Putamen (tissue), 1 donor: ENCODE measurements at places on chromosomes 7 and 10.

GRCh38 chr10:132077091-132077490, 11.3 kb downstream of the JAKMIP3 start:
- DNase-seq: no peak

DNA sequence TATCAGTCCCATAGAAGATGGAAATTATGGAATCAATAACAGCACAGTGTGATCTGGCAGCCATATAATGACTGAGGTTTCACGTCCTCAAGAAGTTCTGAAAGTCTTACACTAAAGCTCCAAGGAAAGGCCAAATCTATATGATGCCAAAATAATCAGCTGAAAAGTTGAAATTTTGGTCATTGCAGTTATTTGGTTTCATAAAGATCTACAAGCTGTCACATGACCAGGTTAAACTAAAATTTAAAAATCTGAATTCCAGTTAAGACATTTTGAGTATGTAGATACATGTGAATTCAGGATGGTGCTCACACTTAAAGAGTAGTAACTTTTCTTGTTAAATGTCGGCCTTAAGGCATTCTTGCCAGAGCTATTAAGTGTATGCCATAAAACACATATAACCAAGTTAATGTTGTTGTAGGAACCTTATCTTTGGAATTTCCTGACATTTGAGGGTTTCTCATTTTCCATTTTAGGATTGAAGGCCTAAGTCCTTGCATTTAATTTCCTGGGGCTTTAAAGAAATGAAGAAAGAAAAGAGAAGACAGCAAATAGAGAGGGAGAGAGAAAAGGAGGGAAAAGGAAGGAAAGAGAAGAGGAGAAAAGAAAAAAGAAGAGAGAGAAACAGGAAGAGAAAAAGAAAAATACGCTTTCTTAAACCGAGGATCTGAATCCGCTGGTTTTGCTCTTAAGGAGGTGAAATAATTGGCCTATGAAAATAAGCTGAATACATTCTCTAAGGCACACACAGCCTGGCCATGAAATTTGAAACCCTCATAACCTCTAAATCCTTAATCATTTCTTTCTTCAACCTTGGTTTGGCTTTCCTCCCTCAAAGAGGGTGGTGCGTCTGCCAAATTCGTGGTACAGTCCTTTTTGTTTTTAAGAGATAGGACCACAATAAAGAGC, 43.8 kb downstream of the DENND2A start:
- no peak for DNase-seq

- DNase-seq: no peak
Observed at GRCh38 chr10:131841131-131841660, 59.6 kb upstream of the PPP2R2D start.

GRCh38 chr7:44321796-44322195, 3.6 kb downstream of the CAMK2B start:
- no peak for DNase-seq

GRCh38 chr7:27116962-27117886, 13.3 kb downstream of the HOXA4 start:
- no peak for DNase-seq

GRCh38 chr10:6787091-6787490, 207.0 kb upstream of the PRKCQ start:
- no peak for DNase-seq

- DNase-seq: no peak
Observed at GRCh38 chr10:113214331-113214730, 264.3 kb downstream of the TCF7L2 start.

GRCh38 chr7:144854839-144855424, 19.1 kb upstream of the TPK1 start:
- DNase-seq: no peak

DNA sequence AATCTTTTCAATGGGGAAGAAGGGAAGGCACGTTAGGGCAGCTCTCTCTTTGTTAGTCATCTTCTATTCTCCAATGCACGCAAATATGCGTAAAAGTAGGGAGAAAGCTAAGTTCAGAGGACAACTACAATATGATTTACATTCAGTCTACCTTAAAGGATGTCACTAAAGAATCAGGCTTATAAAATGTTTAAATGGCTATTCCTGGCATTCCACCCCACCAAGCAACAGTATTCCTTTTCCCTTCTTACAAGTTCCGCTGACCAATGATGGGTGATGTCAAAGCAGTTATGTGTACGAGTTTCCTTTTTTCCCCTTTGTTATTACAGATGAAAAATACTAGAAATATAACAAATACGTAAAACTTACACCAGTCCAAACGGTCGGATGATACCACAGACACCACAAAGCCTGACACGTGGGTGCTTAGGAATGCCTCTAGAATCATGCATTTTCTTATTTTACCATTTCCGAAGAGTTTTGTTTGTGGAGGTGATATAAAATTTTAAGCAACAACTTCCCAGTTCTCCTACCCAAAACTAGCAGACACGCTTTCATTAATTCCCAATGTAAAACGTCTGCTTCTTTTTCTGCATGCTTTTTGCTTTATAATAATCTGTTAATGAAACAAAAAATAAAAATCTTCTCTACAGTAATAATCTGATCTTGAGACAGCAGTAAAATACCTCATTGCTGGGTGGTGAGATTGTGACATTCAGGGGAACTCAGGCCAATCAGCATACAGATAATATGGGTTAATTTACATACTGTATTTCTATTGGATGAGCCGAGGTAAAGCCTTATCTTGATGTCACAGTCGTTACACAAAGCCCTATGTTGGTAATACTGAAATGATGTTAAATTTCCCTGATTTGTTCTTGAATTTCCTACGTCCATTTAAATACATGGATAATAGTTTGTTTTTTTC, 708 bp upstream of the GPR85 start:
- peak; percentile 65 for DNase-seq

- DNase-seq: no peak
Observed at GRCh38 chr7:151311294-151311864, 30.2 kb upstream of the NUB1 start.

GRCh38 chr10:12823328-12823727, 178.2 kb downstream of the CCDC3 start:
- peak; percentile 48 for DNase-seq

GRCh38 chr10:18142151-18142550, 1.9 kb downstream of the CACNB2 start:
- DNase-seq: no peak
